ENCODE measurements at places on chromosomes 7 and 10.

DNA sequence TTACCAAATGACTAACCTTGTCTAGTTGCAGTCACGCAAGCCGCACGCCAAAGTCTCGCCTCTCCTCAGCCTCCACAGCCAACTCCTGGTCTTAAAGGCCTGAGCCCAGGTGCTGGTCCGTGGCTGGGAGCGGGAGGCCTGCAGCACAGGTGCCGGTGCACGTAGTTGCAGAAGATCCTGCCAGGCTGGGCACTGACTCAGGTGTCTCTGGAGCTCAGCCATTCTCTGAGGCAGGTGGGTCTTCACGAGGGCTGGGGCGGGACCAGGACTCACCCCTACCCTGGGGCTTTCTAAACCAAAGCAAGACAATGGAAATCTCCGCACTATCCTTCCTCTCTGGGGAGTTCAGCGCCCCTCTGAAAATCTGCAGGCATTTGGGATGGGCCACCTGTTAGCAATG is 216.4 kb downstream of the MLLT10 start:
- DNase-seq, result no peak

- no peak for DNase-seq
These were observed 34.3 kb downstream of the CDCA7L start for GRCh38 chr7:21911341-21911875.

- no peak for DNase-seq
These were observed 122.8 kb downstream of the THSD7A start for GRCh38 chr7:11709196-11709595.

DNA sequence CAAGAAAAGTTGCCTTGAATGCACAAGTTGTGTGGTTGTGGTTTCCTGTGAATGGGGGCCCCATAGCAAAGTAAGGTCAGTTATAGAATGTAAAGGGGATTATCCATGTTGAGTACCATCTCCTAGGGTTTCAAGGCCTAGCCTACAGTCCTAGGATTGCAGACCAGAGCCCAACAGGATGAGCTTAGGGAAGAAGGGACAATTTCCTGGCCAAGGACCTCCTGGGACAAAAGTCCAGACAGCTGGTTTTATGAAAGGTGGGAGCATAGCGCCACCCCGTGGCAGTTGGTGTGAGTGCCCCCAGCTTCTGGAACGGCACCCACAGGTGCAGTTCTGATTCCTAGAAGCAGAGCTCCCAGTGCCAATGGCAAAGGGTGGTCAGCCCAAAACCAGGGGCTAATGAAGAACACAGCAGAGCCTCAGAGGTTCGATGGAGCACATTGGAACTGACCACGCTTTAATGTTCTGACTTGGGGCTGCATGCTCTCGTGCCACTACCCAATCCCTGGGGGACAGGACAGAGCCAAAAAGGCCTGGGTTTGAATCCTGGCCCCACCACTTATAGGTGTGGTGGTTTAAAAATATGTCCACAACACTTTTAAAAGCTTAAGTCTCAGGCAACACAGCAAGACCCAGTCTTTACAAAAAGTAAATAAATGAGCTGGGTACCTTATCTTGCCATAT is 25.8 kb upstream of the TMEM120A start:
- DNase-seq, result peak; percentile 68

GRCh38 chr7:44104860-44105771 is 971 bp downstream of the AEBP1 start:
- no peak for DNase-seq

DNA sequence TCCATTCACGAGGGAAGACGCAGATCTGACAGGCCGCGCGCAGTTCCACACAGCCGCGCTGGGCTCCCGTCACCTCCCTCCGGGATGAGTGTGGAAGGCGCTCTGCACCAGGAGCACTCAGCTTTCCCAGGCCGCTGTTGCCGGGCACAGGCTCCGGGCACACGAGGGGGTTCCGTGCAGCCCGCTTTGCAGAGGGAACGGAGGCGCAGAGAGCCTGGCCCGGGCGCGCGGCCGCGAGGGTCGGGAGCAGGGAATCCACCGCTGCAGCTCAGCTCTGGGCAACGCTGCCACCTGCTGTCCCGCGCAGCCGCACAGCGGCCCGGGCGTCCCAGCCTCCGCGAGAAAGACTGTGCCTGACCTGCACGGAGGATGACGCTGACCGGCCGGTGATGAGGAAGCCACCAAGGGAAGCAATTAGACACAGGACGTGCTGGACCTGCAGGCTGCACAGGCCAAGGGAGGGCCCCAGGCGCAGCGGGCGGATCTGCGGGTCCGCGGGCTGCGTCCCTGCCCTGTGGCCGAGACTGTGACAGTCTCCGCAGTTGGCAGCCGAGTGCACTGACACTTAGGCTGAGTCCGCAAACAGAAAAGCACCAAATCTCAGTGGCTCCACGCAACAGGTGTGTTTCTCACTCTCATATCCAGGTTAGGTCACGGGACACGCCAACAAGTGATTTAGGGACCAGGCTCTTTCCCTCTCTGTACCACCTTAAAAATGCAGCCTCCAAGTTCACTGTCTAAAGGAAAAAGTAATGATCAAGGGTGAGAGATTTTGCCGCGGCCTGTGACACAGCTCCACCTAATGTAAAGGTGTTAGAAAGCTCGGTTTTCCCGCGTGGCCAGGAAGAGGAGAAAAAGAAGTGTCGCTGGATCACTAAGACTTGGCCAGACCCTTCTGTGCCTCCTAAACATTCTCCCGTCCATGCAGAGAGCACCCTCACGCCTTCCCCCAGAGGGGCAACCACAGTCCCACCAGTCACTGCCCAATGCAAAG is 94.5 kb downstream of the SEC61G start:
- DNase-seq, result peak; percentile 67

DNA sequence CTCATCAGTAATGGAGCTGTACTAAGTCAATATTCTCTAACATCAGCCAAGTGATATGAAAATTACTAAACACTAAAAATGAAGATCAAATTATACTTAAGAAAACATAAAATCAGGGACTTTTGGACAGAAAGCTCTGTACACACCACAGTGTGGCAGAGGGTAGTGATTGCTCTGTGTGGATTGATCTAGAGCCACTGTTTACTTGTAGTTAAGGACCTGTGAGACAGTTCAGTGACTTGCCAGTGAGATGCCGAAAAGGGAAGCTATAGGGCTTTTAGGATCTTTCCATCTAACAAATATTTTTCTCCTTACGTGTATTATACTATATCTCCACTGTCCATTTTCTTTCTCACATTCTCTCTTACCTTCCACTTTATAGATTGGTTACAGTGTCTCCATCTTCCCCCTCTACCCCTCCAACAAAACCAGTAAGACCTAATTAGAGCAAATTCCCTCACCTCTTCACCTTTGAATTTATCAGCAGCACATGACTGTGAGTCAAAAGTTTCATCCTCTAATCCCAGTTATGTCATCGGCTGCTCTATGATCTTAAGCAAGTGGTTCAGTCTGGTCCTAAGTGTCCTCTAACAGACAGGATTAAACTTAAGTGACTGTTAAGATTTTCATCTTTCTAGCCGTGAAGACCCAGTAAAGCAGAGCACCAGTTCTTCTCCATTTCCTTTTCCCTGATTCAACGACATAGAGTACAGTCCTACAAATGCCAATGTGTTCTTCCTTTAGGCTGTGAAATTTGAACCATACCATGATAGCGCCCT is 6.9 kb downstream of the PIK3CG start:
- DNase-seq, result no peak

- no peak for DNase-seq
These were observed 4.4 kb downstream of the ZNF316 start for GRCh38 chr7:6641305-6642035.

GRCh38 chr7:27156508-27156898 is at the start of gene HOXA7:
Gene HOXA7 (minus strand): TSS chr7:27156675. CDS start chr7:27156545, 130 bp downstream.
- peak; percentile 82 for DNase-seq

GRCh38 chr7:137984181-137985041 is 17.5 kb downstream of the CREB3L2 start:
- no peak for DNase-seq

GRCh38 chr10:104456802-104457542 is 103.3 kb downstream of the CFAP58 start:
- DNase-seq, result no peak

GRCh38 chr10:8121201-8121890 is 66.9 kb downstream of the GATA3 start:
- no peak for DNase-seq

GRCh38 chr10:133306941-133307379 is 1.7 kb downstream of the TUBGCP2 start:
- no peak for DNase-seq

GRCh38 chr7:69934144-69934903 is 336.0 kb downstream of the AUTS2 start:
- no peak for DNase-seq

Data from ureter (tissue), 1 donor.